Stimulated activated CD4-positive, alpha-beta T cell treated with anti-CD3 and anti-CD28 coated beads, Interleukin-4, amount 100 ng/mL, for 48 hours (primary cell): ENCODE measurements at places on chromosomes 16 and 17.
A peak's percentile ranks its signal among the peaks of the same experiment; 100 is the strongest.

GRCh38 chr17:57125866-57126265, 40.8 kb downstream of the AKAP1 start:
- DNase-seq, result no peak

DNA sequence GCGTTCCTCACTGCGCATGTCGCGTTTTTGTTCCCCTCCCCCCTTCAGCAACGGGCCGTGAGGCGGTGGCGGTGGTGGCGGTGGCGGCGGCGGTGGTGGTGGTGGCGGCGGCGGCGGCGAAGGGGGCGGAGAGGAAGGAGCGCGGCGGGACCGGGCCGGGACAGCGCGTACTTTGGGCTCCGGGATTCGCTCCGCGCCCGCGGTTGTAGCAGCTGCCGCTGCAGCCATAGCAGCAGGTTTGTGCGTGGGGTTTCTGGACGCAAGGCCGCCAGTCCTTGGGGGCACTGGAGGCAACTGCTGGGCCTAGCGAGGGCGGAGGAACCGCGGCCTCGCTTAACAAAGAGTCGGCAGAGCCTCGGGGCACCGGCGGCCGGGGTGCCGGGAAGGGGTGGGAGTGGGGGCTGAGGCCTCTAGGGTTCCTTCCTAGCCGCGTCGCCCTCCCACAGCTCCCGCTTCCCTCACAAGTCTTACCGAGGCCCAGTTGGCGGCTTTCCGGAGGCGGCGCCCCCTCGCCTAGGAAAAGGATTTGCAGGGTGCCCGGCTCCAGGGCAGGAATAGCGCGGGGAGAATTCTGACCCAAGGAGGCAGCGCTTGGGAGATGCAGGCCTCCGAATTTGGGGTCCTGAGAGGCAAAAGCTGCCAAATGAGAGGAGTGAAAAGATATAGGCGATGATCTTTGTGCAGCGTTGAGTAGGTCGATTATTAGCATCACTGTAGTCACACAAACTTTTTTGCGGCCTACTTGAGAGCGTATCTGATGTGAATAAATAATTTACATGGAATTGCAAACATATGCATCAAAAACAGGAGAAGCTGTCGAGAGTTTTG, at the start of gene DDX42:
Gene DDX42 (plus strand): TSS at position 30 of the 828 bp plus-strand sequence. CDS start 12,880 bp downstream, outside the sequence.
- DNase-seq, result peak; percentile 89

DNA sequence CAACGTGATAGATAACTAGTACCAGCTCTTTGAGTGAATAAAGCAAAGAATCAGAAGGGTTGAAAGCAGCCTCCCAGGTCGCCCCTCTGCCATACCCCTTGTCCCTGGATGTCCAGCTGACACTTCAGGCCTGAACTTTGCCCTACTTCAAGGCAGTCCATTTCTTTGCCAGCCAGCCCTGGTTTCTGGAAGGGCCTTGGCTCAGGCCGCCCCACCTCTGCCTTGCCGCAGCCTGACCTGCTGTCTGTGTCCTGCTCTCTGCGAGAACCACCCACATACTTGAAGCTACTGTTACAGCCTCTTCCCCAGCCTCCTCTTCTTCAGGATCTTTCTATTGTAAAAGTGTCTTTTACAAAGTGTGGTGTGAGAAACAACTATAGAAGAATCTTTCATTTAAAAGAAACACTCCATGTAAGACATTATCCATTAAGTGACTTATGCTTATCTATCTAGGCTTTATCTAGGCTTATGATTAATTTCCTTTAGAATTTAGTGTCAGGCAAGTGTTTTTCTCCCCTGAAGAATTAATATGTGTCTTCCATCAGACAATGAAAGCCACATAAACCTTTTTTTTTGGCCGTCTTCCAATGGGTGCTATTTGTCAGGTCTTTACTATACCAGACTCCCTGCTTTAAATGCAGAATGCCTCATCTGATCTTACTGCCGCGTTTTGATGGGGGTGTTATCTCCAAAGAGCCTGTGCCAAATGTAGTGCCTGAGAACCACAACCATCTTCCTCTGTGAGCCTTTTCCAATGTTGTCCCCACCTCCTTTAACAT, 133.9 kb downstream of the SOCS1 start:
- no peak for DNase-seq

DNA sequence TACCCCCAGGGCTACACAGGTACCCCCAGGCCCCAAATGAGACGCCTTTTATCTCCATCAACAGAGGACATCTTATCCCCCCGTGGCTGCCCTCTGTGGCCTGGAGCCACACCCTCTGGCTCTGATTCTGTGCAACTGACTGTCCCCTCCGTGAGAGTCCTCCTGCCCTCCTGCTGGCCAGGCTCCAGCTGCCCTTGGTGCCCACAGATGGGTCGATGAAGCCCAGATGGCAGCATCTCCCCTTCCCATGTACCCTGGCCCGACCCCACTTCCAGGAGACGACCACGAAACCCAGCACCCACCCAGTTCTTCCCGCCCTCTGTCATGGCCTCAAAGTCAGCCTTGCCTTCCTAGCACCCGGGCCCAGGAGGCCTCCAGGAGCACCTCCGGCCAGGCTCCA, 9.6 kb upstream of the KRTAP17-1 start:
- no peak for DNase-seq

DNA sequence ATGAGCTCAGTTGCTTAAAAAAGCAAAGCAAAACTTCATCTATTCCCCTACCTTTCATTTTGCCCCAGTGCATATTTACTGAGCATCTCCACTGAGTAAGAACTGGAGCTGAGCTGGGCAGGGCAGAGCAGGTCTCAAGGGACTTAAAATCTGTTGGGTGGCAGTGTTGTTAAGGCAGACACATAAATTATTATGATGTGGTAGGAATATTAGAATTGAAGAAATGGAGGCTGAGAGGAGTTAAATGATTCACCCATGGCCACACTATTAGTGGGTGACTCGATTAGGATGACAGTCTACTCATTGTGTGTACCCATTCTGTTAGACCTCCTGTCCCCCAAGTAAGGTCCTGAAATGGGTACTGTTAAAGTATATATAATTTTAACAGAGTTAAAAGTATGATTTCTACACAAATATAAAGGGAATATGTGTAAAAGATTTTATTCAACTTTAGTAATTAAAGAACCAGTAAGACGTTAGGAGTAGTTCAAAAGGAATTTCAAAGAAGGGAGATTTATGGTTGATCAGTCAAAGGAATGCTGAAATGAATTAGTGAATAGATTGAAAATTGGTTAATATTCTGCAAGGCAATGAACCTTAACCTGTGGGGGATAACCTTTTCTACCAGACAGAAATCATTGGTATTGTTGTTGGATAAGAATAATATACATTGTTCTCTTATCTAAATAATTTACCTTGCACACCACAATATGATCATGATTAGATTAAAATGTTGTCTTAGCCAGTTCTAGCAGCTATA, 17.5 kb downstream of the ITGB3 start:
- no peak for DNase-seq

DNA sequence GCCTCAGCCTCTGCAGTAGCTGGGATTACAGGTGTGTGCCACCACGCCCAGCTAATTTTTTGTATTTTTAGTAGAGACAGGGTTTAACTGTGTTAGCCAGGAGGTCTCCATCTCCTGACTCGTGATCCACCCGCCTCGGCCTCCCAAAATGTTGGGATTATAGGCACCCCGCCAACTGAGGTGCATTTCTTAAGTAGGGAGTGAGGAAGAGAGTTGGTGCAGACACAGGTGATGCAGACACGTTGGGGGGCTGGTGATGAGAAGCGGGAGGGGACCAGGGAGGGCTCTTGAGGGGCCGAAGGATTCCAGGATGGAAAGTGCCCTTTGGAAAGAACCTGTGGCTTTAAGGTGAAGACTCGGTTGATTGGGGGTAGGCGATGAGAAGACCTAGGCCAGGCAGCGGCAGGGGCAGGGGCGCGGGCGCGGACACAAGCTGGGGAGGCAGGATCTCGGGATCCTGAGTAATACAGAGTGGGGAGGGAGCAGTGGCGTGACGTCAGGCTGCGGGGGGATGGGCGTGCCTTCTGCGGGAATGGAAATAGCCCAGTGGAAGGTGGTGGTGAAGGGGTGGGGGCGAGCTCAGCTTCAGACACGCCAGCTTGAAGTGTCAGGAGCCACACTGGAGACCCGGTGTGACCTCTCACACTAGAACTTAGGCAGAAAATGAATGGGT, 2.5 kb upstream of the ATP6V0C start:
- DNase-seq, result no peak

DNA sequence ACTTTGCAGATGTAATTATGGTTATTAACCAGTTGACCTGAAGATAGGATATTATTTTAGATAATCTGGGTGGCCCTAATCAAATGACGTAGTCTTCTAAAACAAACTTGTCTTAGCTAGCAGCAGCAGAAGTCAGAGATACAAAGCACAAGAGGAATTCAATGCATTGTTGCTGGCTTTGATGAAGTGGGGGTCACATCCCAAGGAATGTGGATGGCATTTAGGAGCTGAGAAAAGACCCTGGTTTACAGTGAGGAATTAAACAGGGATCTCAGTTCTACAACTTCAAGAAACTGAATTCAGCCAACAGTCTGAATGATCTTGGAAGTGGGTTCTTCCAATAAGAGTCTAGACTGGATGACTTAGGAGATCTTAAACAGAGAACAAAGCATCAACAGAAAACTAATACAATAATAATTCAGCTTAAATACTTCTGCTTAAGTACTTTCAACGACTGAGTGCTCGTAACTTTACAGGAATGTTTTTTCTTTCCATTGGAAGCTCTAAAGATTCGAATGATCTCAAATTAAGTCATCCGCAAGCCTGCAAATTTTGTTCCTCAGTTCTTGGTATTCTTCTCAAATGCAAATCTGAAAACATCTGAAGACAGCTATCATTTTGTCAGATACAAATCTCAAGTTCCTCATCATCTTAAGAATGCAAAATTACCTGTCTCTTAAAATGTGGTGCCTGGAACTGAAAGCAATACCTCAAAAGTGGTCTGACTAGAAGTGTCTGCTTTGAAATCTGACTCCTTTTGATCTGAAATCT, 3.3 kb downstream of the C16orf46 start:
- no peak for DNase-seq

GRCh38 chr16:57186872-57187854, 1.0 kb downstream of the RSPRY1 start:
- no peak for DNase-seq

DNA sequence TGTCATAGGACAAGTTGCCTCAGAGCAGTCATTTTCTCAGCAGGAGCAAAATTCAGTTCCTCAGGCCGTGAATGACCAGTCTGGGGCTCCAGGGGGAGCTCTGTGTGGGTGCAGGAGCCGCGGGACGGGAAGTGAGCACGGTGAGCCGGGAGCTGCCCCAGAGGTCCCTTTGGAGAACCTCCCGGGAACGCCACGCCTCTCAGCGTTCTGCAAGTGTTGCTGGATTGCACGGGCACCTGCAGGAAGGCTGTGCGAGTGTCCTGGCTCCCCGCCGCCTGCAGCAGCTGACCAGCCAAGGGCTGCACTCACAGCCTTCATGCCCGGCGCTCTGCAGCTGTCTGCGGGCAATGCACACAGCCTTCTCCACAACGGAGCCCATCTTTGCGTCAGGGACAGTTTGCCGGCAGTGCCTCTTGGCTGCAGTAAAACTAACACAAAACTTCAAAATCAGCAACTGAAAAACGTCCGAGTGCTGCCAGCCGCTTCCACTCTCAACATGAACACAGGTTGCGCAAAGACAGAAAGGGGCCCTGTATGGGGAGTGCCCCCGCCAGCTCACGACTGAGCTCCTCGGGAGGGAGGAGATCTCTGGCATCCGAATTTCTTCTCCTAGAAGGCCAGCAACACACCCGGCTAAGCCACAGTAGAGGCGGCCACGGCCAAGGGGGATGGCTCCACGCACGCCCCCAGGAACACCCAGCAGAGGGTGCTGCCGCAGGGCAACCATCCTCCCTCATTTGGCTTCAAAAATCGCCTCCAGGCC, 16.0 kb downstream of the NDUFAF8 start:
- no peak for DNase-seq

GRCh38 chr16:57801098-57801808, 1.0 kb downstream of the KIFC3 start:
- no peak for DNase-seq

DNA sequence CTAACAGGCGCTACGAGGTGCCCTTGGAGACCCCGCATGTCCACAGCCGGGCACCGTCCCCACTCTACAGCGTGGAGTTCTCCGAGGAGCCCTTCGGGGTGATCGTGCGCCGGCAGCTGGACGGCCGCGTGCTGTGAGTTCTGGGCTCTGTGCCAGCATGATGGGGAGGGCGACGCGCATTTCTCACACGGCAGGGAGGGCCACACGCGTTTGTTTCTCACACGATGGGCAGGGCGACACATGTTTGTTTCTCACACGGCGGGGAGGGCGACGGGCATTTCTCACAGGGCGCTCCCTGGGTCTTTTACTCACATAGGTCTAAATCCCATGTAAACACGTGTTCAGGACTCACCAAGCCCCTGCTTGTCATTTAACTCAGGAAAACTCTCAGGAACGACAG, 4.4 kb downstream of the GAA start:
- no peak for DNase-seq

- no peak for DNase-seq
Observed at GRCh38 chr17:6212766-6213165, 142.6 kb downstream of the WSCD1 start.

- DNase-seq, result no peak
Observed at GRCh38 chr16:9384141-9384540, 292.7 kb downstream of the HAPSTR1 start.

DNA sequence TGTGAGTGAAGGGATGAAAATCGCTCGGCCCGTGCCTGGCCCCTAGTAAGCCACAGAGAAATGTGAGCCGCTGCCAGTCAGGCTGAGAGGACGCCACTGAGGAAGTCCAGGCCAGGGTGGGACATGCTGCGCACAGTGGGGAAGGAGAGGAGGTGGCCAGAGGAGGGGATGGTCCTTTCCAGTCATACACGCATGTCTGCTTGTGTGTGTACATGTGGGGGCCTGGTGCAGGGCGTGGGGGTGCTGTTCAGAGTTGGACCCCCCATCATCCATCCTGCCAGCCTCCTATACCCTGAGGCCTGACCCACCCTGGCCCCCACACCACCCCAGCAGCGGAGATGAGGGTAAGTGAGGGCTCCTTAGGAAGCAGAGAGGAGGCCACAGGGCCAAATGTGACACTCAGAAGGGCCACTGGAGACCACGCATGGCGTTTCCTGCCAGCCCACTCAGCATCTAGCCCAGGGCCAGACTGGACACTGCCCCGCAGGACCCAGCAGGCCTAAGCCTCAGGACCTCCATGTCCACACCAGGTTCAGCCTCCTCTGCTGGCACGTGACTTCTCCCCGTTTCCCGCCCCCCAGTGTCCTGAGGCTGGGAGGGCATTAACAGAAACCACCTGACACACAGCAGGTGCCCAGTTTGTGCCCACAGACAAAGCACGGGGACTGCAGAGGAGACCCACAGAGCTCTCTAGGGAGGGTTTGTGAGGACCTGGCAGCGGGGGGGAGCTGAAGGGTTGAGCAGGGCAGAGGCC, 7.0 kb downstream of the DOC2A start:
- no peak for DNase-seq

GRCh38 chr16:20610892-20611349, 34.8 kb upstream of the ACSM2B start:
- DNase-seq, result no peak
